ENCODE measurements at places on chromosomes 2 and 18.

DNA sequence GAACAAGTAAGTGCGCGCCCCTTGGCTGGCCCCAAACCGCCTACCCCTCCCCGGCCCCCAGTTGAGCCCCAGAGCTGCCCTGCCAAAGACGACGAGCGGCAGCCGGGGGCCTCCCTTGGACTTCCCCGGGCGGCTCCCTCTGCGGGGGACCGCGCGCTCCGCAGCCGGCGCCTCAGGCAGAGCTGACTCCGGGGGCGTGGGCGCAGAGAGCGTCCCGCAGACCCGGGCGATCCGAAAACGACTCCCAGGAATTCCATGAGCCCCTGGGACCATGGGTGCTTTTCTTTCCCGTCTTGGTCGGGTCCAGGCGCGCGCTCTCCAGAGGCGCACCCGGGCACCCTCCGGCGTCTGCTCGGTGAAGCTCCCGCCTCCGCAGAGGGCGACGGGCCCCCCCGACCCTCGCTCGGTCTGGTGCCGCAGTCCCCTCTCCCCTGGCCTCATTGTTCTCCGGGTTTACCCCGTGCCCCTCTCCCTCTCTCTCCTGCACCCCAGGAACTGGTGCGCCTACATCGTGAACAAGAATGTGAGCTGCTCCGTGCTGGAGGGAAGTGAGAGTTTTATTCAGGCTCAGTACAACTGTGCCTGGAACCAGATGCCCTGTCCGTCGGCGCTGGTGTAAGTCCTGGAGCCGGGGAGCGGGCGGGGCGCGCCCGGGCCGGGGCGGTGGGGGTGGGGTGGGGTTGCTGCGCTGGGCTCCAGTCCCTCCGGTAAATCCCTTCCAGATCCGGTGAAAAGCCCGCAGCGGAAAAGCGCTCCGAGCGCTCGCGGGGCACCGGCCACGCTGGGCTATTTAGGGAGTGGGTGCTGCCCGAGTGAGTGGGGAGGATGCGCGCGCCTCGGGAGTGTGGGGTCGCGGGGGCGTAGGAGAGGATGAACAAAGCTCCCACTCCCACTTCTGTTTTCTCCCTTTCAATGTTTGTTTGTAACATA lies 776 bp downstream of the EMILIN2 start:
- peak; percentile 32 for DNase-seq

- no peak for DNase-seq
Observed at GRCh38 chr2:20444101-20444992, 2.5 kb upstream of the RHOB start.

GRCh38 chr2:36653967-36654694 lies 42.4 kb upstream of the VIT start:
- DNase-seq = no peak

- DNase-seq = no peak
Observed at GRCh38 chr2:65121-65520, 18.8 kb upstream of the FAM110C start.

Data from left cardiac atrium (tissue), 4 donors.